Stimulated activated CD8-positive, alpha-beta memory T cell treated with anti-CD3 and anti-CD28 coated beads, Interleukin-2, amount 100 ng/mL, for 48 hours (primary cell): ENCODE measurements at places on chromosomes 3 and 15.
A peak's percentile ranks its signal among the peaks of the same experiment; 100 is the strongest.

- no peak for DNase-seq
Measured at GRCh38 chr3:66010739-66011655, 27.7 kb downstream of the MAGI1 start.

- DNase-seq = no peak
Measured at GRCh38 chr3:78580681-78581080, 1187.1 kb downstream of the ROBO1 start.

GRCh38 chr15:72227192-72227586 lies 3.8 kb downstream of the PKM start:
- DNase-seq = peak; percentile 33

DNA sequence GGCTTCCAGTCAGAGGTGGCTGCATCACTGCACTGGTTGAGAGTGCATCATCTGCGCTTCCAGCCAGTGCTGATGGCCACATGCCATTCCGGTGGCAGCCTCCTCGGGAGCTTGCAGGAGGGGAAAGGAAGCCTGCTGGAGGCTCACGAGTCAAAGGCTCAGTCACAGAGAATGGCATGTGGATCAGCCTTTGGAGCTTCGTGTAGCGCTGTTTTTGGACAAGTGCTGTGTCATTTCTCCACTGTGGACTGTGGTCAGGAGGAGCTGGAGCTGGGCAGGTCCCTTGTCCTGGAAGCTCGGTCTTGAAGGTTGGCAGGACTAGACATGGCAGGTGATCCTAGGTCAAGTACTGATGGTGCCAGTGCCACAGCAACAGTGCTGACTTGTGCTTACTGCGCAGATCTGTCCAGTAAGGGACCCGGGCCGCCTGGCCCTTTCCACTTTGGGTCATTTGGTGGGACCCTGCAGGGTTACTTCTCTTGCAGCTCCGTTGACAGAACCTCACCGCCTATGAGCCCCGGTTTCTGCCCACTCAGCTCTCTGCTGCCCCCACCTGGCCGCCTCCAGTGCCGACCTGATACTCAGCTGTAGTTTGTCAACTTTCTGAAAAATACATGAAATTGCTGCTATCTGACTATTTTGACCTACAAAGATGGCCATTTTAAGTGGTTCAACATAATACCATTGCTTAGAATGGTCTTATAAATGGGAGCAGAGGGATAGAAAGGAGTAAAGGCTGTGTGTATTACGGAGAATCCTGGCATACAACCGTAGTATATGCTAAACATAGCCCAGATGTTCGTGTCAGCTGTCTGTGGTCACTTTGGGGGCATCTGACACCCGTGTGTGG lies 27.6 kb upstream of the TRPM1 start:
- peak; percentile 66 for DNase-seq

DNA sequence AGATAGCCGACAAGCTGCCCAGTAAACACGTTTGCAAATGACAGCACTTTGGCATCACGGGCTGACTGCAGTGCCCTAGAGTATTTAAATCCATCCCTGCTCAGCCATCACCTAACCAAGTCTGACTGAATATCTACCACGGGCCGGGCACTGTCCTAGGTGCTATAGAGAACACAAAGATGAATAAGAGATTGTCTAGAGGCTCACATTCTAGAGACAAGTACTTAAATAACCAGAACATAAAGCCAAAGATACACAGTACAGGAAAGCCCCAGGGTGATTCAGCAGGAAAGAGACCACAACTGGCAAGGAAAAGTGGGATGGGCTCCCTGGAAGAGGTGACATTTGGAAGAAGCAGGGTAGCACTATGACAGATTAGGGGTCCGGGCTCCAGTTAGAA lies 103.5 kb downstream of the MYLK start:
- DNase-seq = no peak

GRCh38 chr3:79172241-79172640 lies 595.6 kb downstream of the ROBO1 start:
- no peak for DNase-seq

- no peak for DNase-seq
Measured at GRCh38 chr3:35927441-35927840, 288.1 kb downstream of the ARPP21 start.

DNA sequence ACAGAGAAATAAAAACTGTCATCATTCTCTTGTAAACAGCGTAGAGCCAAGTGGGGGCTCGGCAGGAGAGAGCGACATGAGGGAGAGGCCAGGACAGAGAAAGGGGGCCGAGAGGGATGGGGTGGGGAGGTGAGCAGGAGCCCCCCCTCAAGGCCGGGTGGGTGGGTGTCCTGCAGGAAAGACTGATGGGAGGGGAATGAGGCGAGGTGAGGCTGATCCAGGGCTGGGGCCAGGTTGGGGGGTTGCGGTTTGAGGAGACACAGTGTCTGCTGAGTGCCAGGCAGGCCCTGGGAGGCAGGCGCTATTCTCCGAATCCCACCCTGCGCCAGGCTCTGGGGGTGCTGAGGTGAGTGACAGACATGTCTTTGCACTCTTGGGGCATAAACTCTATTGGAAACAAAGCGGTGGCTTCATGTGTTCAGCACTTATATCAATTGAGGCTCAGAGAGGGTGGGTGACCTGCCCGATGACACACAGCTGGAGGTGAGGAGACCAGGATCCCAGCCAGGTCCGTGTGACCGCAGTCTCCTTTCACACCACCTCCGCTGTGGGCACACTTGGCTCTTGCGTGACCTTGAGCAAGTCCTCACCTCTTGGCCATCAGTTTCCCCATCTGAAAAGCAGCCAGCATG lies 19.6 kb upstream of the CSPG4 start:
- DNase-seq = no peak

DNA sequence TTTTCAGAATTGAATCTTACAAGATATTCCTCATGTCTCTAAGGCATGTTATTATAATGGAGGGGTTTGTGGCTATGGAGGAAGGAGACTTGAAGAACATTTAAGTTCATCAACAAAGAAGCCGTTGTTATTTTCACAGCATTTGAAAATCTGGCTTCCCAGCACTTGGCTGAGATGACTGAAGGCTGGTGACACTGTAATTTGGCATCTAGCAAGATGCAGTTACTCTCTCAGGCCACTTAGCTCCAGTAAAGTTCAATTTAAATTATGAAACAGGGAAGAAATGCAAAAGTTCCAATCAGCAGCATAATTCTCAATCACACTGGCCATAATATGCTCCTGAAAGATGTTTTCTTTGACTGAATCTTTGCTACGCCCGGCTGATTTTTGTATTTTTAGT lies 139.4 kb upstream of the NUDT16 start:
- no peak for DNase-seq

- no peak for DNase-seq
Measured at GRCh38 chr3:184129012-184129411, 6.1 kb upstream of the EIF2B5 start.

DNA sequence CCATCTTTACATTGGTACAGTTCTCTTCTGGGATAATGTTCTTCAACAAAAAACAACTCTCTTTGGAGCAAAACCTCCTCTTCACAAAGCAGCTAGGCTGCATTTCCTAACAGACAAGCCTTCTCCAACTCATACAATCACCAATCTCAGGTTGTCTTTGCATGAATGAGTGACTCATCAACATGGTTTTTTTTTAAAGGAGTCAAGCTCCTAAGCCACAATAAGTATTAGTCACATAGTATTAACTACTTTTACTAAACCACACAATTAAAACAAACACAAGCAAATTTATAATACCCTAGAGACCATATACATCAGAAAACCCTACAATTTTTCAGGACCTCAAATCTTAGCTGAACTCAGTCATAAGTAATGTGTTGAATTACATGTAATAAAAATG lies 137.4 kb downstream of the TBC1D5 start:
- no peak for DNase-seq

- no peak for DNase-seq
Measured at GRCh38 chr3:57818772-57819171, 62.7 kb downstream of the SLMAP start.

GRCh38 chr15:55827204-55827603 lies 84.3 kb upstream of the PRTG start:
- DNase-seq = no peak

- no peak for DNase-seq
Measured at GRCh38 chr15:39242345-39242744, 338.5 kb upstream of the THBS1 start.

DNA sequence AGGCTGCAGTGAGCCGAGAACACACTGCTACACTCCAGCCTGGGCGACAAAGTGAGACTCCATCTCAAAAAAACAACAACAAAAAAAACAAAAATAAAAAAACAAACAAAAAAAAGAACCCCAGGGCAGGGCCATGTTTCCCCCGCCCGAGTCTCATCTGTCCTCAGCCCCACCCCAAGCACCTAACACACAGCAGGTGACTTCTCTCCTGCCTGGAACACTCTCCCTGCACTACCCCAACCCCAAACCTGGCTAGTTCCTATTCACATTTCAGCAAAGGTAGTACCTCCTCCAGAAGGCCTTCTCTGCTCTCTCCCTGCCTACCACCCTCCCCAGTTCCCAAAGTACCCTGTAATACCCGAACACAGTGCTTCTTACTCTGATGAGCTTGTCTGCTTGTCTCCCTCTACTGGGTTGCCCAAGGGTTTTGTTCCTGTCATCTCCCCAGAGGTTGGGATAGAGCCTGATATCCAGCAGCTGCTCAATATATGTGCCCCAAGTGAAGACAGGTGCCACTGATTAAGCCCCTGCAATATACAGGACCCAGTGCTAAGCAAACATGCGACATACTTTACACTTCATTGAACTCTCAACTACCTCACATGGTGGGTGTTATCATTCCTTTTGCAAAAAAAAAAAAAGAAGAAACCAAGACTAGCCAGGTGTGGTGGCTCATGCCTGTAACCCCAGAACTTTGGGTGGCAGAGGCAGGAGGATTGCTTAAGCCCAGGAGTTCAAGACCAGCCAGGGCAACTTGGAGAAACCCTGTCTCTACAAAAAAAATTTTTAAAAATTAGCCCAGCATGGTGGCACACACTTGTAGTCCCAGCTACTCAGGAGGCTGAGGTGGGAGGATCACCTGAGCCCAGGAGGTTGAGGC lies 103.6 kb downstream of the DAPK2 start:
- DNase-seq = no peak

- no peak for DNase-seq
Measured at GRCh38 chr3:185175370-185175987, 22.6 kb upstream of the C3orf70 start.

GRCh38 chr3:60192297-60193114 lies 1058.7 kb downstream of the FHIT start:
- no peak for DNase-seq

DNA sequence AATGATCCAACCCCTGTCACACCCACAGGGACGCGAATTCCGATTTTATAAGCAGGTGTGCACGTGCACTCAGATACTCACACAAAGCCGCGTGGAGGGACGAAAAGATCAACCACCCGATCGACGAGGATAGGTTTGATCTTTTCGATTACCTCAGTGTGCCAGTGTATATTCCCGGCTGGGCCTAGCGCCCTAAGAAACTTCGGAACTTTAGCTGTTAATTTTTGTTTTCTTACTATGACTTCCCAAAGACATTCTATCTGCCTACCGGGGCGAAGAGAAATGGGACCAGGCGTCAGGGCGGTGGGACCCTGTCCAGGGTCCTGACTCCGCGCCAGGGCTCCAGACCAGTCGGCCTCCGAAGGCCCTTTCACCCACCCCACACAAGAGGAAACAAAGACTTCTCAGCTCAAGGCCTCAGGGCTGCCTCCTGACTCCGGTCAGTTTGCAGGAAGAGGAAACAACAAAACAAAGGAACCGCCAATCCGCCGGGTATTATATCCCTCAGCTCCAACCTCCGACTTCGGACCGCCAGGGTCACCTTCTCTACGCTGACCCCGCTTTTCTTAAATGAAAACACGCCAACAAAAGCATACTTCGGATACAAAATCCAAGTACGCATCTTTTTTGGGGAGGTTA lies 6.8 kb downstream of the ONECUT1 start:
- no peak for DNase-seq

DNA sequence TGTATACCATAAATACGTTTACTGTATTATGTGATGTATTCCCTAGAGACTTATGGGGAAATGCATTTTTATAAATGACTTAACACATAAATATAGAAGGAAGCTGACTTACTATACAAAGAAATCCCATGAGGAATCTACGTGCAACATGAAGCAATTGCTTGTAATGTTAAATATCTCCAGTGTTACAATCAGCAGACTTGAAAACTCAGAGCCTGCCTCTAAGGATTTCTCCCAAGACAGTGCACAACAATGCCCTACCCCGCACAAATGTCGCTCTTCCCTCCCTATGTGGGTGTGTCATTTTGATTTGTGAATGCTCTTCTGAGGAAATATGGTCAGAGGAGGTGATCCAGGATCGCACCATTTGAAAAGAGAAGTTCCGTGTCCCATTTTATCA lies 629.0 kb downstream of the NR2F2 start:
- no peak for DNase-seq

GRCh38 chr15:42143866-42144625 lies 12.4 kb downstream of the PLA2G4F start:
- no peak for DNase-seq

DNA sequence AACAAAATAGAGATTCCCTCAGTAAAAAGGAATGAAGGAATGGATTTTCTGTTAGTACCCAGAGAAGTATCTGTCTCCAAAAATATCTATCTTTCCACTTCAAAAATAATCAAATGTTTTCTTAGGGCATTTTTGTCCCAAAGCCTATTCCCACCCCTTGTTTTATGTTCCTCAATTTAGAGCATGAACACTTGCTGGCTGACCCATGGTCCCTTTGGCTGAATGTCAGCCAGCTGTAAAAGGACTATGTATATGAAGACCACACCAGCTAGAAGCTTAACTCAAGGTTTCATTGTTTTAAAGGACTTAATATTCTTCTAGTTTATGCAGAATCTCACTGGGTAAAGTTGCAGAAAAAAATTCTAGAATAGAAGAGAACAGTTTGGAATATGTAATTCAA lies 931.2 kb downstream of the MCTP2 start:
- DNase-seq = no peak

DNA sequence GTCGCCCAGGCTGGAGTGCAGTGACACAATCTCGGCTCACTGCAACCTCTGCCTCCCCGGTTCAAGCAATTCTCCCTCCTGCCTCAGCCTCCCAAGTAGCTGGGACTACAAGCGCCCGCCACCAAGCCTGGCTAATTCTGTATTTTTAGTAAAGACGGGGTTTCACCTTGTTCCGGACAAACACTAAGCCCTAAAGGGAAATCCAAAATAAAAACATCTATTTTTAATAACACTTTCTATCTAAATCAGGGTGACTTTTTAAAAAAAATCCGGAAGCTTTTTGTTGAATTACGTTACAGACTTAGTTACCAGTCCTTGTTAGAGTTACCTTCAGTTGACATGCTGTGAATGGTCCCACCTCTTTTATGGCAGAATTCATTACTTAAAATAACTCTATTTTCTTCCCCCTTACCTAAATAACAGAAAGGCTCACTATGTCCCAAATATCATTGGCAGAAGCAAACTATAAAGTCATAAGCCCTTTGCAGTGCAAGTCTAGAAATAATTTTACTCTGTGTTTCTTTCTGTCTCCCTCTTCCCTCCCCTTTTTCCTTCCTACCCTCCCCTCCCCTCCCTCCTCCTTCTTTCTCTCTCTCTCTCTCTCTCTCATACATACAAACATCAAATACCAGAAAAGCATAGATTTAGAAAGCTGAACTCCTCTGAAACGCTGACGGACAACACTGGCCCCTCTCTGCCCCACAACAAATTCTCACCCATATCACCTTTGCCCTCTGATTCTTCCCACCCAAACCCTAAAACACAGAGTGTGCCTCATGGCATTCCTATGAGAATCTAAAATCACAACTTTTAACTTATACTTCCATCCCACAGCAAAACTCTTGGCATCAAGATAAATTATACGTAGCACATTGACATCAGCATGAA lies 18.3 kb downstream of the THBS1 start:
- DNase-seq = no peak

GRCh38 chr15:63514531-63514943 lies 10.1 kb downstream of the USP3 start:
- no peak for DNase-seq
